ENCODE measurements at places on chromosomes 2 and 18.
A peak's percentile ranks its signal among the peaks of the same experiment; 100 is the strongest.

DNA sequence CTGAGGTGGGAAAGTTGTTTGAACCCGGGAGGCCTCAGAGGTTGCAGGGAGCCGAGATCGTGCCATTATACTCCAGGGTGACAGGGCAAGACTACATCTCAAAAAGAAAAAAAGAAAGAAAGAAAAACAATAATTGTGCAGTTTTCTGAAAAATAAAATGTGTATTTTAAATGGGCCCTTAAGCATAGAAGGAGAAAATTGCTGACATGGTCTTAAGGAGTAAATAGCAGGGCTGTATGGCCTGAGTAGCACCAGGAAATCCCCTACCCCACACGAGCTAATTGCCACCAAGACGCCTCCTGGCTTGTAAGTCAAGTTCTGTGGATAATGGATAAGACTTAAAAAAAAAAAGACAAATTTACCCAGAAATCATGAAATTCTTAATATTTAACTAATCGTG is 271.4 kb upstream of the NCKAP5 start:
- no peak for DNase-seq

- peak; percentile 63 for DNase-seq
These were observed 300.8 kb downstream of the BCL11A start for GRCh38 chr2:60252581-60253150.

GRCh38 chr2:37388074-37388473 is 43.6 kb downstream of the QPCT start:
- no peak for DNase-seq

DNA sequence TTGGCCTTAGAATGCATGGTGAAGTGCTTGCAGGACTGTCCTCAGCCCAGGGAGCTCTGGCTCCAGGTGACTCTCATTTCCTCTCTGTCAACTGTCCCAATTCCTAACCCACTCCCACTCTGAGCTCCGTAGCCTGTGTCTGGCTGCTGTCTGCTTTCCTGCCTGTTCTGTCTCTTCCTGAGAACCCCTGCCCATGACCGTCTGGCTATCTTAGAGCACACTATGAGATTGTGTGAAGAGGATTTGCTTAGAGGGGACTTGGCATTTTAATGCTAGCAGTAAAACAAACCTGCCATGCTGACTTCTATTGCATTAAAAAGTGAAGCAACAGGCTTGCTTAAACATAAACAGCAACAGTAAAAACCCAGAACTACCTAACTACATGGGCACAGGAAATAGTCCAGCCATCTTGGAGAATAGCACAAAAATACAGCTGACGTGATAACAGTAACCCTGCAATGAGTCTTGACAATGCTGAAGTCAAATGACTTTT is 234.7 kb downstream of the PRKCE start:
- no peak for DNase-seq

- DNase-seq, result no peak
These were observed 31.9 kb downstream of the C1QL2 start for GRCh38 chr2:119126650-119127049.

- no peak for DNase-seq
These were observed 351.3 kb downstream of the NRXN1 start for GRCh38 chr2:50680646-50681045.

- DNase-seq, result peak; percentile 27
These were observed 1.9 kb downstream of the ADCYAP1 start for GRCh38 chr18:906416-907114.

DNA sequence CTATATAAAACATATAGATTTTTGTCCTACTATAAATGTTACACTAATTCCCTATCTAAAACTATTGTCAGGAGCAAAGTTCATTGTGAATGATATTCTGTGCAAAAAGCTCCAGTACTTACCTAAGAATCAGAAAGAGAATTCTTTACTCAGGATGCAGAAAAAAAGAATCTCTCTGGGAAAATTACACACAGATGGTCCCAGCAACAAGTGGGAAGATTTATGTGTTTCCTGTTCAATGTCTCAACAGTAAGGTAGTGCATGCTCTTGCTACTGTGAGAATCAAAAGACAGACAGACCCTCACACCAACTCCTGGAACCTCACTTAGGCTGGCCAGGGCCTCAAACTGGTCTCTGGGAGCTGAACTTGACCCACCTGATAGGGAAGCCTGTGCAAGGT is 11.2 kb upstream of the NAPG start:
- no peak for DNase-seq

DNA sequence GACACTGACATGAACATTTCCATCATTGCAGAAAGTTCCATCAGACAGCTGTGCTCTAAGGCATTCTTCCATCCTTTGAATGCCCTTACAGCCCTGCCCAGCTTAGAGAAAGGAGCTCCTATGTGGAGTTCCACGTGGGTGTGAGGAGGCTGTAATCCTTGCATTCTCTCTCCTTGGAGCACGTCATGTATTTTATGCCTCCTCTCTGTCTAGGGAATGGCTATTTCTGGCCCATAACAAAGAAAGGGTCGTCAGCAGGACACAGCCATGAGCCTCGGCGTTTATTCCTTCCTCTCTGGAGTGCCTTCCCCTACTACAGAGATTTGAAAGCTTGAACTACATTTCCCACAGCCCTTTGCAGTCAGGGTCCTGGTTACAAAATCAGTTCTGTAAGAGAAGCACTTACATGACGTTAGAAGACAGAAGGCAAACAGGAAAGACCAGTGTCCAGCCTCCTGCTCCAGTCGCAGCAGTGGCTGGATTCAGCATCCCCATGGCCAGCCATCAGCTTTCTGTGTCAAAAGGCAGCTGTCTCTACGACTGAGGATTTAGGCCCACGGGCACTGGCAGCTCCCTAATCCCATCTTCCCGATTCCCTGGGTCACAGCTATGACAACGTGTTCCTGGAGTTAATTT is 234.9 kb downstream of the TFCP2L1 start:
- peak; percentile 18 for DNase-seq

- DNase-seq, result no peak
These were observed 35.4 kb downstream of the MGAT5 start for GRCh38 chr2:134289225-134289624.

DNA sequence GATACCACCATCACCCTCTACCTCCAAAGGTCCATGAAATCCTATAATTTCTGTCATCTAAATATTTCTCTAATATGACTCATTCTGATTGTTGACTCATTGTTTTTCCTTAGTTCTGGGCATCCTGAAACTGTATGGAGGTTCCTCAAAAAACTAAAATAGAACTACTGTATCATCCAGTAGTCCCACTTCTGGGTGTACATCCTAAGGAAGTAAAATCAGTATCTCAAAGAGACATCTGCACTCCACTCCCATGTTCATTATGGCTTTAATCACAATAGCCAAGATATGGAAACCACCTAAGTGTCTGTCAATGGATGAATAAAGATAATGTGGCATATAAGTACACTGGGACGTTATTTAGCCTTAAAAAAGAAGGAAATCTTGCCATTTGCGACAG is 125.8 kb upstream of the MYO3B start:
- DNase-seq, result no peak

- no peak for DNase-seq
These were observed 301.3 kb upstream of the SALL3 start for GRCh38 chr18:78678318-78678695.

DNA sequence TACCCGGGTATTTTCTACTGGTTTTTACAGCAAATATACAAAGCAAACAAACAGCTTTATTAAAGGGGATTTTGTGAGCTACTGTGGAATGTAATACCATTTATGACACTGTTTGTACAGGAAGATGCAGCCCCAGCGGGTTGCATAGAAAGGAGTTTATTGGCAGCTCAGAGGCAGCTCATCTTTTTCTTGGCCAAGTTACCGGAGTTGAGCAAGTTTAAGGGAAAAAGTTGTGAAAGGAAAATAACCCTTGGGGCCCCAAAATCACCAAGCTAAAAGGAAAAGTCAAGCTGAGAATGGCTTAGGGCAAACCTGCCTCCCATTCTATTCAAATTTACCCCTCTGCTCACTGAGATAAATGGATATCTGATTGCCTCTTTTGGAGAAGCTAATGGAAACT is 60.8 kb downstream of the MOB4 start:
- peak; percentile 56 for DNase-seq

GRCh38 chr18:45106331-45106774 is 425.7 kb downstream of the SETBP1 start:
- no peak for DNase-seq

DNA sequence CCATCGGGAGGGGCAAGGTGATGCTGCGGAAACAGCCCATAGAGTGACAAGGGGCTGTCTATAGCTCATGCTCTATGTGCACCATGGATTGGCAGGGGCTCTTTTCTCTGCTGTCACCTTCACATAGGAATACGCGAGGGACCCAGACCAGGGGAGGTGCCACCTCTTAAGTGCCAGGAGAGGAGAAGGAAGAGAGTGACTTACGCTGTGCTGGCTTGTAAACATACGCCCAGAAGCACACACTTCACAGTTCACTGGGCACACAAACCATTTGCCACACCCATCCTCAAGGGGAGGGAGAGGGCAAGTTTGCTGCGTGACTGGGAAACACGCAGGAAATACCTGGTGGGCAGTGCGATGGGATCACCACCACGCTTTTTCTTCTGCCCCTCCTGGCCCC is 65.1 kb upstream of the GPR45 start:
- DNase-seq, result no peak

DNA sequence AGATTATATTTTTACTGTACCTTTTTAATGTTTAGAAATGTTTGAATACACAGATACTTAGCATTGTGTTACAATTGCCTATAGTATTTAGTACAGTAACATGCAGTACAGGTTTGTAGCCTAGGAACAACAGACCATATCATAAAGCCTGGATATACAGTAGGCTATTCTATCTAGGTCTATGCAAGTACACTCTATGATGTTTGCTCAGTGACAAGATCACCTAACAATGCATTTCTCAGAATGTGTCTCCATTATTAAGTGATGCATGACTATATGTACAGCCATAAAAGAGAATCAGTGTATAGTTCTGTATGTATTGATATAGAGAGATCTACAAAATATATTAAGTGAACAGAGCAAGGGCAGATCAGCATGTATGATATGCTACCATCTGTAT is 616.4 kb downstream of the XIRP2 start:
- no peak for DNase-seq

DNA sequence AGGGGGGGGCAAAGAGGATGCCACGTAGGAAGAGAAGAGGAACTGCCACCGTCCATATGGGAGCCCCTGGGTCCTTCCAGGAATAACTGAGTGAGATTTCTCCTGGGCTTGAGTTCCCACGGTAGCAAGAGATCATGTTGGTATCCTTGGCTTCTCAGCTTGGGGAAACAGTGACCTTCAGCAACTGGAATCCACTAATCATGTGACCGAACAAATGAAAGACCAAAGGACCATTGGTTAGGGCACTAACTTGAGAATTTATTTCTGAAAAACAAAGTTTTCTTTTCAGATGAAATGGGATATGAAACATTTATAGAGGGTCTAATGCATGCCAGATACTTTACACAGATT is 259.4 kb upstream of the ID2 start:
- no peak for DNase-seq

- DNase-seq, result peak; percentile 62
These were observed 44.8 kb downstream of the ADCY3 start for GRCh38 chr2:24875272-24875671.

GRCh38 chr18:66819235-66819634 is 215.3 kb upstream of the CDH19 start:
- no peak for DNase-seq

- no peak for DNase-seq
These were observed 55.3 kb downstream of the NCKAP1 start for GRCh38 chr2:182982941-182983340.

- no peak for DNase-seq
These were observed 381.5 kb downstream of the NRXN1 start for GRCh38 chr2:50650403-50650810.

GRCh38 chr18:63253428-63254372 is 65.9 kb downstream of the BCL2 start:
- DNase-seq, result no peak

- no peak for DNase-seq
These were observed 99.9 kb downstream of the DYM start for GRCh38 chr18:49360582-49360981.

- DNase-seq, result peak; percentile 31
These were observed 72.4 kb downstream of the ID2 start for GRCh38 chr2:8754106-8754776.

- no peak for DNase-seq
These were observed 495.6 kb upstream of the ZEB2 start for GRCh38 chr2:145015561-145015960.

DNA sequence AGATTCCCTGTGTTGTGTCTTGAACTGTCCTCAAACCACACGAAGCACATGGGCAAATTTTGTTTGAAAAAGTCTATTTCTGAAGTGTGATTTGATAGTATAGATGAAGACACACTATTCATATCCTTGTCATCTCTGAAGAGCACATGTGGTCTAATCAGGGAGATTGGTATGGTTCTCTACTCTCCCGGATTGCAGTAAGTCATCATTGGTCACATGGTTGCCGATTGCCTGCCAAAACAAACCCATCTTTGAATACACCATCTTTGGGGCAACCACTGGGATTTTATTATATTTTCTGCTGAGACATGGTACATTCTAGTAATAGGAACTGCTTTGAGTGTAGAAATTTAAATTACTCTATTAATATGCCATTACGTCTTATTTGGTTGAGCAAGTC is 186.9 kb downstream of the MYO1B start:
- DNase-seq, result no peak

DNA sequence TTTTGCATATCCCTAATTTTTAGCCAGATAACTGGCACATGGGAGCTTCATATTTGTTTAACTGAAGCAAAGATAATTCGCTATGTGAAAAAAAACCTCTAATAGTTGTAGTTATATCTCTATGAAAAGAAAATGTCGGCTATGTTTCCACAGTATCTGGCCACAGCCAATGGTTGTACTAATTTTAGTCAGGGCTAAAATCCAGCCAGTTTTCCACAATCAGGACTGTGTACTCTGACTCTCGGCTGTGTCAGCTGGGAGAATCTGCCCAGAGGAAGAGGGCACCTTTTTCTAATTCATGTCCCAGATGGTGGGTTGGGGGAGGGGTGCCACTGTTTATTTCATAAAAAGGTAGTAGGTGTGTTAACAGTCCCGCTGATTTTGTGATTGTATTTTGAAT is 38.8 kb downstream of the STRADB start:
- no peak for DNase-seq

- DNase-seq, result no peak
These were observed 16.5 kb upstream of the EVA1A start for GRCh38 chr2:75577280-75577679.

DNA sequence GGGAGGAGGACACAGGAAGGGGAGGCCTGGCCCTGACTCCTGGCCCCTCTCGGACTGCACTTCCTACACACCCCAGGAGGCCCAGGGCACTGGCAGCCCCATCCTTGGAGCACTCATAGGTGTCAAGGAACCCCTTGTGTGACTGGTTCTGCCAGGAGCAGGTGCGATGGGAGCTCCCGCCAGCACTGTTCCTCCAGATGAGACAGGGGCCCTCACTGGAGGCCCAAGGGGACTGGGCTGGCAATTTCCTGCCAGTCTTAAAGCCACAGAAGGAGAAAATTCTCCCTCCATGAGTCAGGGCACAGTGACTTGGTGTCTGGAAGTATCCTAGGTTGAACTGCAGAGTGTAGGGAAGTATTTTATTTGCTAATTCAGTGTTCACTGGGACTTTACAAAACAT is 42.8 kb upstream of the MAL start:
- no peak for DNase-seq

- DNase-seq, result peak; percentile 44
These were observed 9.9 kb downstream of the TNP1 start for GRCh38 chr2:216849987-216850386.

Measured in right hindlimb (tissue), 1 donor.